Pons (tissue), 1 donor: ENCODE measurements at places on chromosomes 7 and 10.

- no peak for DNase-seq
Observed at GRCh38 chr7:29459589-29459988, 104.0 kb upstream of the PRR15 start.

DNA sequence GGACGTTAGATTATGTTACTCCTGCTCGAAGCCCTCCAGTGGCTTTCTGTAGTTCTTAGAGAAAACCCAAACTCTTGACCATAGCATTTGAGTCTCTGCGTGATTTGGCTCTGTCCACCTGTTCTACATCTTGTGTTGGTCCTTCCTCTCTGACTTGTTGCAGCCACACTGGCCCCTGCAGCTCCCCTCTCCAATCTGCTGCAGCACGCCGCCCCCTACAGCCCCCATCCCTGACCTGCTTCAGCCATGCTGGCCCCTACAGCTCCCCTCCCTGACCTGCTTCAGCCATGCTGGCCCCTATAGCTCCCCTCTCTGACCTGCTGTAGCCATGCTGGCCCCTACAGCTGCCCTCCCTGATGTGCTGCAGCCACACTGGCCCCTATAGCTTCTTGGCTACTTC is 29.2 kb downstream of the TRRAP start:
- no peak for DNase-seq

DNA sequence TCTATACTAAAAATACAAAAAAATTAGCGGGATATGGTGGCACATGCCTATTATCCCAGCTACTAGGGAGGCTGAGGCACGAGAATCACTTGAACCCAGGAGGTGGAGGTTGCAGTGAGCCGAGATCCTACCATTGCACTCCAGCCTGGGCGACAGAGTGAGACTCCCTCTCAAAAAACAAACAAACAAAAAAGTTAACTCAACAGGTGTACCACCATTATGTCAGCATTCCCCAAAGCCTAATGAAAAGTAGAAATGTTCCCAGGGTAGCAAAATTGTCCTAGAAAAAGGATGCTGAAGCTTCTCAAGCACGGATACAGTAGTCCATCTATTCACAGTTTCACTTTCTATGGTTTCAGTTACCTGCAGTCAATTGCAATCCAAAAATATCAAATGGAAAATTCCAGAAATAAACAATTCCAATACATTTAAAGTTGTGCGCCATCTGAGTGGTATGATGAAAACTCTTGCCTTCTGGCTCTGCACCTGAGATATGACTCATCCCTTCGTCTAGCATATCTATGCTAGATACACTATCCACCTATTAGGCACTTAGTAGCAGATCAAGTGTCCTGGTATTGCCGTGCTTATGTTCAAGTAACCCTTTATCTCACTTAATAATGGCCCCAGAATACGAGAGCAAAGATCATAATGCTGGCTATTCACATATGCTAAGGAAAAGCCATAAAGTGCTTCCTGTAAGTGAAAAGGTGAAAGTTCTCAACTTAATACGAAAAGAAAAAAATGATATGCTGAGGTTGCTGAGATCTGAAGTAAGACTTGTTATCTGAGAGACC is 37.2 kb upstream of the SLC35G1 start:
- no peak for DNase-seq

DNA sequence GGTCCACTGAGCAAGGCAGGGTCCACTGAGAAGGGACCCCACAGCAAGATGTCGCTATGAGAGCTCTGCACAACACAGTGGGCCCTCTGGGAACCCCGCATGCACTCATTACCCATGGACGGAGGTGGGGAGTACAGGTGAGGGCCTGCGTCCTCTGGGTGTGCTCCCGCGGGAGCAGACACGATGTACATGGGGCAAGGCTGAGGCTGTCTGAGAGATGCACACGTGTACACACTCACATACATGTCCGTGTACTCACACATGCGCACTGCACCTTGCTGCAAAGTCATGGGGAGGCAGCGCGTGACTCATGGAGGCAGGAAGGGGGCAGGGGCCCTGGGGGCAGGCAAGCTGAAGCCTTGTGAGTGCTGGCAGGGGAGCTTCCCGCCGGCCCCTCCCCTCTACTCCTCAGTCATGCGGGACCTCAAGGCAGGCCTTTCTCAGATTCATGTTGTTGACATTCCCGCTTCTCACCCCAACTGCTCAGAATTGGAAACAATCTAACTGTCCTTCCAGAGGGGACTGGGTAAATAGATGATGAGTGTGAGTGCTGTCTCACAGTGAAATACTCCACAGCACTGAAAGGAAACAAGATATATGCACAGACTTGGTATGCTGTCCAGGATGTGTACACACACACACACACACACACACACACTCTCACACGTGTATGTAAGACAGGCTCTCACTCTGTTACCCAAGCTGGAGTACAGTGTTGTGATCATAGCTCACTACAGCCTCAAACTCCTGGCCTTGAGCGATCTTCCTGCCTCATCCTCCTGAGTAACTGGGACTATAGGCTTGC is 40.0 kb downstream of the GOLGA7B start:
- DNase-seq: no peak

DNA sequence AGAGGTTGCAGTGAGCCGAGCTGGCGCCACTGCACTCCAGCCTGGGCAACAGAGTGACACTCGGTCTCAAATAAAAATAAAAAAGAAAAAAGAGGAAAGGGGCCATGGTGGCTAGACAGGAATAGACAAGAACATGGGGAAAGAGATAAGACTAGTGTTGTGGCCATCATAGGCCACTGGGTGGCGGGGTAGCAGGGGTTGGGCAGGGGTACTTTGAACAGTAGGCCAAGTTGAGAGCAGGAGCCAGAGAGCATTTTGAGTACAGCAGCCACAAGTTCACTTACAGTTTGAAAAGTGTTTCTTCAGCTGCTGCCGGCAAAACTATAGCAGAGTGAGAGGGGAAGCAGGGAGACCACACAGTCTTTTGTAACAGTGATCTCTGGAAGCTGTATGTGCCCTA is 656.0 kb downstream of the CNTNAP2 start:
- DNase-seq: no peak

DNA sequence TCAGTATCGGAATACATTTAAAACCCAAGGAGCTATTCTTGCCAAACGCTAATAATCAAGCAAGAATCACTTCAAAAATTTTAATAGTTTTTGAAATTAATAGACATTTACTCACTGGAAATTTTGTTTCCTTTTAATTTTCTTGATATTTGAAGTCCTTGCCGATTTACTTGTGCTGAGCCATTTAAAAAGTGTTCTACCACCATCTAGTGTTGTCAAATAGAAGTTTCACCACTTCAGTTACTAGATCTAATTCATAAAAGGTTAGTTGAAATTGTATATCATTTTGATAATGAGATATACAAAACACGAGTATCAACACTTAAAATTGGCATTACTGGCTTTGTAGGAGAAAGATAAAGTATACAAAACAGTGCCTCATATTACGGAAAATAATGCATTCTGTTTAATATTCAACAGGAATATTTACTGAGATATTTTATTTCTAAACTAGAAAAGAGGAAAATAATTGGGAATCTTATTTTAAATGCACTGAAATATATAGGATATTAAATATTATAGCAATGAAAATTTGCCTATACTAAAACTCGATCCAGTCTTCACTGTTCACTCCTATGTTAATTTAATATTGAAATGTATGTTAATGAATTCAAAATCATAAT is 664.8 kb upstream of the SEMA3D start:
- DNase-seq: peak; percentile 58

GRCh38 chr10:1345368-1345767 is 289.2 kb downstream of the WDR37 start:
- no peak for DNase-seq

GRCh38 chr7:17477182-17477581 is 178.7 kb downstream of the AHR start:
- DNase-seq: no peak

GRCh38 chr10:24343686-24344085 is 134.7 kb downstream of the KIAA1217 start:
- no peak for DNase-seq

DNA sequence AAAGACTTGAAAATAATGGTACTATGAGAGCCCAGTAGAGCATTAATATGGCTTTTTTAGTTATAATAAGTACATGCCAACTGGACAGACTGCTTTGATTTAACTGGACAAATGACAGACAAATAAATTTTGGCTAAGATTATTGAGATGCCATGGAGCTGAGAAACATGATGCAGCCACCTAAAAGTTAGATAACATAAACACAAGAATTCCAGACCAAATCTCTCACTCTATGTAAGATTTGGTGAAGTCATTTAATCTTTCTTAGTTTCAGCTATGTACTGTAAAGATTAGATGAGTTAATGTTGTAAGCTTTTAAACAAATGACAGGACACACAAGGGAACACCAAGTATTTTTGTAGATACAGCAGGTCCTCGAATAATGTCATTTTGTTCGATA is 118.2 kb downstream of the CACNA2D1 start:
- no peak for DNase-seq

DNA sequence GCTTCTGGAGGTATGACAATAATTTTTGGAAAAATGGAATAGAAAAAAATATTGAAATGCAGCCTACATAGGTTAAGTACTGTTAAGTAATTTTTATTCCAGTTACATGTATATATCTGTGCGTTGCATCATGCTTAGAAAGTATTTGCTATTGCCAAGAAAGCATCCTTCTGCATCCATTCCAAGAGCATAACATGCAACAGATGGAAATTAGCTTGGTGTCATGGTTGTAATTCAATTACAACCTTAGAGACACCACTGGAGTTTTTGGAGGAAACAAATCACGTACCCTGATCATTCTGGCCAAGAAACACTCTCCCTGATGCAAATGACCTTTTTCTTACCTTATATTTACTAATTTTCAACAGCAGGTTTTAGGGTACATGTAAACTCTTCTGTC is 1.7 kb downstream of the AKR1B1 start:
- no peak for DNase-seq

DNA sequence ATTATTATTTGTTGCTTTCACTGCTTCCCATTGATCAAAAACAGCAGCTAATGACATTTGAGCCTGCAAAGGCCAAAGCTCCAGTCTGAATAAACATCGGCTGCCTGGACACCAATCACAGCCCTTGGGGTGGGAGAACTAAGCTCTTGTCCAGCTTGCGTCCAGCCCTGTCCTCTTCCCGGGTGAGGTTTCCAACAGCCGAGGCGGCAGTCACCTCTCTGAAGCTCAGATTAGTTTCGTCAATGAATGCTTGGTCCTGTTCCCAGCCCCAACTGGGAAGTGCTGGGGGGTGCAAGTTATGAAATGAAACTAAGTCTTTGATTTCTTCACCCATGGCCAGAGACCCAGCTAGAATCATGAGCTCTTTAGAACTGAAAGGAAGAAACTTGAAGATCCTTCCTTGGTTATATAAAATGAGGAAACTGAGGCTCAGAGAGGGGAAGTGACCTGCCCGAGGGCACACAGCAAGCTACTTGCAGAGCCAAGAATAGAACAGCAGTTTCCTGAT is 114.0 kb upstream of the TCF7L2 start:
- DNase-seq: no peak

DNA sequence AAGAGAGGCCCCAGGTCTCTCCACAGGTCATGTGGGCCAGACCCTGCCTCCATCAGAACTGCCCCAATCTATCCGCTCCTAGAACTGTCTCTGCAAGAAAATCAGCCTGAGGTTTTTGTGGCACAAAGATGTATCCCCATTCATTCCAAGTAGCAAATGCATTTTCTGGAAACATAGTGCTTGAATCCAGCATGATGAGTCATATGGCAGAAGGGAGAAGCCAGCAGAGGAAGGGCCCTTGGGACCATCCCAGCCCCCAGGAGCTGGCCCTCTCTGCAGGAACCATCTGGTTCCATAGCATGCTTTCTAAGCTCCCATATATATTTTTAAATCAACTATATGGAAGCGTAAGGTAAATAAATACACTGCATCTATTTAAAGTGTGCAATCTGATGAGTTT is 563.2 kb downstream of the GALNT17 start:
- DNase-seq: no peak

- peak; percentile 5 for DNase-seq
Observed at GRCh38 chr10:53403688-53404087, 631.1 kb upstream of the MBL2 start.

- no peak for DNase-seq
Observed at GRCh38 chr10:132458586-132459300, 61.7 kb downstream of the PWWP2B start.
